ENCODE measurements at places on chromosomes 2 and 18.
A peak's percentile ranks its signal among the peaks of the same experiment; 100 is the strongest.

DNA sequence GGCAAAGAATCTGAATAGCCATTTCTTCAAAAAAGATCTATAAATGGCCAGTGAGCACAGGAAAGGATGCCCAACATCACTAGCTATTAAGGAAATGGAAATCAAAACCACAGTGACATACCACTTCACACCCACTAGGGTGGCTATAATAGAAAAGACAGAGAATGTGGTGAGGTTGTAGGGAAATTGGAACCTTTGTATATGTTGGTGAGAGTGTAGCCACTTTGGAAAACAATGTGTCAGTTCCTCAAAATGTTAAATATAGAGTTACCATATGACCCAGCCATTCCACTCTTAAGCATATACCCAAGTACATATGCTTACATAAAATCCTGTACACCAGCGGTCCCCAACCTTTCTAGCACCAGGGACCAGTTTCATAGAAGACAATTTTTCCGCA, 152.8 kb downstream of the SMAD2 start:
- DNase-seq = no peak

DNA sequence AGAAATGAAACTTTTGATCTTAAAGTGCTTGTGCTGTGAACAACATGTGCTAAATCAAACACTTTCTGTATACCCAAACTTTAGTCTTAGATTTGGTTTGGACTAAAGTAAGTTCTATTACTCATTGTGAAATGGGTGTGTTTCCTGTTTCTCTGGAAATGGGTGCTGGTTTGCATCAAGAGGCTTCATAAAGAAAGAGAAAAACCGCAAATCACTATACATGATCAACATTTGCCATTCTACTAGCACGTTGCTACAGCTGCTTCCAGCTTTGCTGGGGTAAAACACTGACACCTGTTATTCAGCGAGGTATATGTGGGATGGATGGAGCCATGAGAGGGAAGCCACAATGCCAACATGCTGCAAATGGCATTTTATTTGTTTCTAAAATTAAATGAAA, 547.0 kb upstream of the ACVR2A start:
- peak; percentile 12 for DNase-seq

GRCh38 chr18:47075098-47075883, 39.9 kb upstream of the ELOA2 start:
- DNase-seq = no peak

DNA sequence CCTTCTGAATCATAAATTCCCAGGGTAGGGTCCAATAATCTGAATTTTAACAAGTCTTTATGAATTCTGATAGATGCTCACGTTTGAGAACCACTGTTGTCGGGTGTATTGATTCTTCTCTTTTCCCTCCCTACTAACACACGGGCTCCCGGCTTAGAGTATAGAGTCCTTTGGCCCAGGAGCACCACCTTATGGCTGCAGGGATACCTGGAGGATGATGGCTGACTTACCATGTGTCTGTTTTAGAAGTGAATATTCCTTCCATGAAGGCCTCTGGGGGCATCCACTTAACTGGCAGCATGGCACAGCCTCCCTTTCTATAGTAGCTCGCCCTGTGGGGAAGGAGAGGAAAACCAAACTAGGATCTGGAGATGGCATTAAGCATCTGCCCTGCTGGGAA, 91.7 kb downstream of the CLIP4 start:
- DNase-seq = no peak

- DNase-seq = no peak
These were observed 57.5 kb downstream of the MYL12B start for GRCh38 chr18:3319399-3319798.

All from RPMI8226 (cell line).